ENCODE measurements at places on chromosomes 16 and 17. TPM values are rescaled to one million over a fixed set of nuclear protein-coding genes. Genes with fewer than 3 reads are reported as not detected.

The ARL6IP1 gene
- 502 TPM for total RNA-seq

The KCNH4 gene
- total RNA-seq: under 0.01 TPM

The CA5A gene
- total RNA-seq: not detected

The ASIC2 gene
- total RNA-seq: 0.09 TPM

The HOXB13 gene
- total RNA-seq: not detected

The TOM1L2 gene
- total RNA-seq: 28.1 TPM

The CCL3 gene
- not detected for total RNA-seq

The CPHXL2 gene
- total RNA-seq: not detected

The MMD gene
- total RNA-seq: 8.5 TPM

The NPIPA2 gene
- total RNA-seq: 0.45 TPM

The SULT1A1 gene
- total RNA-seq: 4.5 TPM

The FBF1 gene
- total RNA-seq: 8.4 TPM

The TRPV3 gene
- not detected for total RNA-seq

The ST6GALNAC1 gene
- total RNA-seq: not detected

The MEOX1 gene
- total RNA-seq: not detected

The CCDC200 gene
- total RNA-seq: not detected

The GPR142 gene
- not detected for total RNA-seq

The CACNG5 gene
- total RNA-seq: not detected

The VAT1L gene
- 10.3 TPM for total RNA-seq

The MPP2 gene
- total RNA-seq: 0.54 TPM

The FXR2 gene
- 33.2 TPM for total RNA-seq

The CDH1 gene
- total RNA-seq: not detected

The COIL gene
- 14.8 TPM for total RNA-seq

The SLC13A2 gene
- total RNA-seq: not detected

The ABCC3 gene
- 4.6 TPM for total RNA-seq

The SLC16A6 gene
- 0.63 TPM for total RNA-seq

The RAD51C gene
- 24.9 TPM for total RNA-seq

The NPIPB9 gene
- 3.5 TPM for total RNA-seq

The MPDU1 gene
- total RNA-seq: 73.6 TPM

The TK1 gene
- total RNA-seq: 75.5 TPM

The SRRM2 gene
- 36.8 TPM for total RNA-seq

The KIF19 gene
- total RNA-seq: 0.99 TPM

The BAIAP3 gene
- 0.18 TPM for total RNA-seq

The NAE1 gene
- 70.5 TPM for total RNA-seq

The SYT17 gene
- total RNA-seq: 0.72 TPM

Measured in endothelial cell of coronary artery (primary cell).